Calu3 (cell line): ENCODE measurements at places on chromosomes 16 and 17.

- DNase-seq = no peak
These were observed 117.2 kb downstream of the SOCS1 start for GRCh38 chr16:11138769-11139325.

DNA sequence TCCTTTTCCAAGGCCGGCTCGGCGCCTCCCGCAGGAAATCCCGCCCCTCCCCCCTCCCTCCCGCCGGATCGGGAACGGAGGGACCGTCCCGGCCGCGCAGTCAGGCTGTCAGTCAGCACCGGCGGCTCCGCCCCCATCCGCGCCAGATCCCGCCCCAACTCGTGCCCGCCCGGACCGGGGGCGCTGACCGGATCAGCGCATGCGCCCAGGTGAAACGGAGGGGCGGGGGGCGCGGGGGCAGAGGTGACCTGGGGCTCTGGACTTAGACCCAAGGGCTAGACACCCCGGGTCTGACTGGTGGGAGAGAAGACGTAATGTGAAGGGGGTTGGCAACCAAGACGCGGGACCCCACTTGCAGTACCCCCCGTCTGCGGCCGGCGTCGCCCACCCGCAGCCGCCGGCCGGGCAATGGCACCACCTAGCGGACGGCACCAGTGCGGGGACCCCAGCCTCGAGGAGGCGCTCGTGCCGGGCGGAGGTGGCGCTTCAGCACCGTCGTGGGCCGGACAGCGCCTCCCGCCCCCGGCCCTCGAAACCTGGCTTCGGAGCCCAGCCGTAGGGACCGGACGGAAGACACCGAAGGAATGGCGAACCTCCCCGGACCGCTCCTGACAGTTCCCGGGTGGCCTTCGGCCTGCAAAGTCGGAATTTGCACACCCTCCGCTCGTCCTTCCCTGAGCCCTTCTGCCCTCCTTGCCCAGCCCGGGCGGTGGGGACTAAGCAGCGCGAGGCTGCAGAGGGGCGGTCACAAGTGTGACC lies at the start of gene CASKIN2:
Gene CASKIN2 (minus strand): TSS at position 42 of the 759 bp plus-strand sequence. CDS start 1,733 bp downstream, outside the sequence.
- peak; percentile 97 for DNase-seq

DNA sequence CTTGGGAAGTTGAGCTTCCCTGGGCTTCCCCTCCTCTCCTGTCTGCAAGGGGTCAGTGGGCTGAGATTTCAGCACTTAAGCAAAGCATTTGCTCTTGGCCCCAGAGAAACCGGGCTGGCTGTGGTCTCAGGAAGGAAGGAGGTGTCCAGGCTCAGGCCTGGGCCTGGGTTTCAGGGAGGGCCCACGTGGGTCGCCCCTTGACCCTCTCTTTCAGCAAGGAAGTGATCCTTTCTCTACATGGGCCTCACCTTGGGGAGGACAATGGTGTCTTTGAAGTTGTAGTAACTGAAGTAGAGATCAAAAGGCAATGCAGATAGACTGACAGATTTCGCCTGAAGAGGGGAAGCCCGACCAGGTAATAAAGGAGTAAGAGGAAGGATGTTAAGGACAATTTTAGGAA lies 2.7 kb downstream of the NOD2 start:
- DNase-seq = peak; percentile 58

- peak; percentile 56 for DNase-seq
These were observed 999 bp upstream of the FLYWCH2 start for GRCh38 chr16:2881783-2882649.

GRCh38 chr17:34299956-34300577 lies 14.5 kb downstream of the CCL11 start:
- DNase-seq = no peak

DNA sequence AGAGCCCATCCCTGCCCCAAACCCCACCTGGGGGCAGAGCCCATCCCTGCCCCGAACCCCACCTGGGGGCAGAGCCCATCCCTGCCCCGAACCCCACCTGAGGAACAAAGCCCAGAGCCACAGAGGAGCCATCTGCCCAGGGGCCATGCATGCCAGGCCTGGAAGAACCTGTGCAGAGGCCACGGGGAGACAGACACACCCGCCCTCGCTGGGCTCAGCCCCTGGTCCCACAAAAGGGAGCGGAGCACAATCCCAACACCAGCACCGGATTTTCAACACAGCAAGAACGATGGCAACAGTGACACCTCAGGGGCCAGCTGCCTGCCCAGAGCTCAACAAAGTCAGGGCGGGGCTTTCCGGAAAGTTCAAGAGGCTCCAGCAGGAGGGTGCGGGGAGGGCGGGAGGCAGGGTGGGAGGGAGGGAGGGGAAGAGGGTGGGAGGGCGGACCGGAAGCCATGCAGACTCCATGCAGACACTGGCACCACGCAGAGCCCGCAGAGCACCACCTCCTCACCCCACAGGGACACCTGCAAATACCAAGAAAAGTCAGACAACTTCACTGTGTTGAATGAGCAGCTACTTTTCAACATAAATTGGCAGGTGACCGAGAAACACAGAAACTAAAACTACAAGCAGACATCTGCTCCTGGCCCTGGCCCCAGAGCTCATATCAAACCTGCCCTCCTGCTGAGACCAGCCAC lies 27.9 kb upstream of the C16orf95 start:
- no peak for DNase-seq
